ENCODE measurements at places on chromosomes 13 and 19.

DNA sequence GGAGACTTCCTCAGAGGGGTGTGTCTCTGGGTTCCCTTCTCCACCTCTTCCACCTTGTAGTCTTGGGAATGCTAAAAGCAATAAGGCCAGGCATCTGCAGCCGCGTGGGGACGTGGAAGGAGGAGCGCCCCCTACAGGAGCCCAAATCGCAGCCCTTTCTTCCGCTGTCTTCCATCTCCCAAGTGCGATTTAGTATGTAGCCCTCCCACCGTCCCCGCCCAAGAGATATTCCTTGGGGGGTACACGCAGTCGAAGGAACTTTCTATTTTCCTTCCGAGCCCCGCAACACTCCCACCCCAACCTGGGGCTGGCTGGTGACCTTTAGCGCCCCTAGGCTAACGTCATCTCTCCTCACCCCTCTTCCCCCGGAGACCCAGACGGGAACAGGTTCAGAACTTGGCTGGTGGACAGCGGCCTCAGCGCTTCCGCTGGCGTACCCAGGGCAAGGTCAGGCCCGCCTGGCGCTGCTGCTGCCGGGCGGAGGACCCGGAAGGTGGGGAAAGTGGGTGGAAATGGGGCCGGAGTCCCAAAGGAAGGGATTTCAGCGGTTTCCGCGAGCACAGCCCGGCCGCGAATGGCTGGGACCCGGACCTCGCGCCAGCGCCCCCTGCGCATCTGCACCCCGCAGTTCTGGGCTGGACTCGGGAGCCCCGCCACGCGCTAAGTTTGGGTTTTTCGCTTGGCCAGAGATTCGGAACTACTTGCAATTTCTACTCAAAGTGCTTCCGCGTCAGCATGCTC is 2.1 kb upstream of the PCDH8 start:
- DNase-seq, result peak; percentile 50

DNA sequence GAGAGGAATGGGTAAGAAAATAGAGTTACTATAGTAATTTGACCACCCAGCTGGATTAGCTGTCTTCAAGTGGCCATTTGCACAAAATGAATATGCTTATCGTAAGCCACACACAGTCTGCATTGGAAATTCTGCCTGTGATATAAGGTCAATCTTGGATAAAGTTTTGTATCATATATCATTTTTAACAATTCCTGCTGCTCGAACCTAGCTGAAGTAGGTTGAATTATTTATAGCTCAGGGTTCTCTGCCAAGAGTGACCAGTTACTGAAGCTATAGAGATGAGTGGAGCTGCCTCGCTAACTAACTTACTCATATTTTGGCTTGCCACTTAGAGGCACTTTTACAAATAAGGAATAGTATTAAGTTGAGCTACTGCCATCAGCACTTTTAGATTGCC is 220.9 kb downstream of the RGCC start:
- DNase-seq, result no peak

DNA sequence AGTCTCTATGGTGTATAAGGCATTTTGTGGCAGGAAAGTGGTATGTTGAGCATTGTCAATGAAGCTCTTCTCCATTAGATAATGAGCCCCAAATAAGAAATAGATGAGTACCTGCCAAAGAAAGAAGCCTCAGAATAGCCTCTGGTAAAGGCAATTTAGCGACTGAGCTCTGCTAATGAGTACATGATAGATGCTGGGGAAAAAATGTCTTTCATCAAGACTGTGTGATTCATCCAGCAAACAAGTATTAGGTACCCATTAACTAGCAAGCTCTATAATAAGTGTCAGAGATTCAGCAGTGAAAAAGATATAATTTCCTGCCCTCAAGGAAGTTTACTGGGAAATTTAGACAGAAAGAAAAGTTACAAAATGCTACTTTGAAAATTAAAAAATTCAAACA is 294.6 kb downstream of the ITGBL1 start:
- DNase-seq, result no peak

- DNase-seq, result no peak
Observed at GRCh38 chr19:37563518-37563917, 31.1 kb downstream of the ZNF571 start.

DNA sequence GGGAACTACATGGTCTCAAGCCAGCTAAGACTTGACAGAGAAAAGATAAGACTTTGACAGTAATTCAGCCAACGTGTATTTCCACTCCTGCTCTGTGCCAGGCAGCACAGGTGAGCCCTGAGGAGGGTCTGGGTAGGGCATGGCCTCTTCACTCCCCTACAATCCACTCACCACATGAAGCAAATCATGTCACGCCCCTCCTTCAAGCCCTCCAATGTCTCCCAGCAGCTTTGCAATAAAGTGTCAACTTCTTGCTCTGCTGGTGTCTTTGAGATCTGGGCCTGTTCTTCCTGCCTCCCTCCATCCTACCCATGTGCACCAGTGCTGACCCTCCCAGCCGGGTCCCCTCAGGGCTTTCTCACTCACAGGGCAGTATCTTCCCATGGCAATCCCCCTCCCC is 58.5 kb downstream of the CCDC70 start:
- DNase-seq, result no peak

DNA sequence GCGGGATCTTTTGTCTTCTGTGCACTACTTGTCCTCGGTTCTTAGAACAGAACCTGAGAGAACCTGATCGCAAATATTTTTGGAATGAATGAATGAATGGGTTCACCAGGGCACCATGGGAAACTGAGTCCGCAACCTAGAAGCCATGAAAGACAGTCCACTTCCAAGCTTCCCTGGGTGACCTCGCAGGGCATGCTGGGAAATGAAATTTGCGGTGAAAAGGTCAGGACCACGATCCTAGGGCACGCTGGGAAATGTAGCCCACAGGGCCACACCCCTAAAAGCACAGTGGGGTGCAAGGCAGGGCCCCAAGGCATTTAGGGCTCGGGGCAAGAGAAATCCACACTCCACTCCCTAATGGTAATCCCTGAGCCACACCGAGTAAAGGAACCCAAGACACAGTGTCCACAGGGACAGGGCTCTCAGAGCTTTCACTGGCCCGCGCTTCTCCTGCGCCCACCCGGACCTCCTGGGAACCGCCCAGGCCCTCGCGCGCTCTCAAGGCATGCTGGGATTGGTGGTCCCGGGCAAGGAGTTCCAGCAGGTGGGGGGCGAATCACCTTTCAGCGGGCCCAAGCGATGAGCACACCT is 1.1 kb upstream of the PPP1R12C start:
- peak; percentile 40 for DNase-seq

DNA sequence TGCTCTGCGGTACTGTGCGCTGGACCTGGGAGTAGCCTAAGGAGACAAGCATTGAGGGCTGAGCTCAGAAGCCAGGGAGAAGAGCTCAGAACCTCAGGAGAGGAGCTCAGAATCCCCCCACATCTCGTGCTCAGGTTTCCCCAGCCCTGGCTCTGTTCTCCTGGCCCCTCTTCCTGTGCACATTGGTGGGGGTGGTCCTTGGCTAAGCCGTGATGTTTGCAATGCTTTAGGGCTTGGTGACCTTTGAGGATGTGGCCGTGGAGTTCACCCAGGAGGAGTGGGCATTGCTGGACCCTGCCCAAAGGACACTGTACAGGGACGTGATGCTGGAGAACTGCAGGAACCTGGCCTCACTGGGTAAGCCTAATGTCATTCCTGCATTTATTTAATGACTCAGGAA is 6.6 kb downstream of the ZNF557 start:
- no peak for DNase-seq
